ENCODE measurements at places on chromosomes 16 and 17.

GRCh38 chr17:80827646-80828643 is 163.7 kb upstream of the CHMP6 start:
- peak; percentile 43 for DNase-seq

- DNase-seq = no peak
Measured at GRCh38 chr16:30558789-30559377, 709 bp upstream of the ZNF764 start.

- DNase-seq = no peak
Measured at GRCh38 chr17:48970865-48971687, 2.7 kb upstream of the GIP start.

- no peak for DNase-seq
Measured at GRCh38 chr16:54107583-54108202, 178.9 kb downstream of the IRX3 start.

- no peak for DNase-seq
Measured at GRCh38 chr16:57953857-57954256, 17.1 kb downstream of the CNGB1 start.

DNA sequence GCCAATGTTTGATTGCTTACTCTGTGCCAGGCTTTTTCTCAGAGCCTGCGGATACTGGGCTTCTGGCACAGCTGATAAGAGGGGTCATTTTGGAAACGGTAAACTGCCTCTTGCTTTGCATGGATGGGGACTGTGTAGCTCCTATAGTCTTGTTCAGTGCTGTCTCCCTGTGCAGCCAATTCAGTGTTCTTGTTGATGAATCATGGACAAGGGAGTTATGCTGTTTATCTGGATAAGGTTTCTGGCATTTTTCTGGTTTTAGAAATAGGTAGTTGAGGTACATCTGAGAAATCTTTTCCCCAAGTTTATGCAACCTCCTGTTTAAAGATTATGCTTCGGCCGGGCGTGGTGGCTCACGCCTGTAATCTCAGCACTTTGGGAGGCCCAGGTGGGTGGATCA is 16.7 kb upstream of the TANGO6 start:
- DNase-seq = no peak

- DNase-seq = no peak
Measured at GRCh38 chr17:75551266-75551665, 25.8 kb downstream of the LLGL2 start.

- DNase-seq = no peak
Measured at GRCh38 chr17:68612209-68612922, 11.2 kb upstream of the FAM20A start.

GRCh38 chr17:35736236-35736635 is 4.8 kb downstream of the RASL10B start:
- DNase-seq = no peak

GRCh38 chr17:35617505-35617904 is 30.4 kb downstream of the AP2B1 start:
- DNase-seq = no peak

DNA sequence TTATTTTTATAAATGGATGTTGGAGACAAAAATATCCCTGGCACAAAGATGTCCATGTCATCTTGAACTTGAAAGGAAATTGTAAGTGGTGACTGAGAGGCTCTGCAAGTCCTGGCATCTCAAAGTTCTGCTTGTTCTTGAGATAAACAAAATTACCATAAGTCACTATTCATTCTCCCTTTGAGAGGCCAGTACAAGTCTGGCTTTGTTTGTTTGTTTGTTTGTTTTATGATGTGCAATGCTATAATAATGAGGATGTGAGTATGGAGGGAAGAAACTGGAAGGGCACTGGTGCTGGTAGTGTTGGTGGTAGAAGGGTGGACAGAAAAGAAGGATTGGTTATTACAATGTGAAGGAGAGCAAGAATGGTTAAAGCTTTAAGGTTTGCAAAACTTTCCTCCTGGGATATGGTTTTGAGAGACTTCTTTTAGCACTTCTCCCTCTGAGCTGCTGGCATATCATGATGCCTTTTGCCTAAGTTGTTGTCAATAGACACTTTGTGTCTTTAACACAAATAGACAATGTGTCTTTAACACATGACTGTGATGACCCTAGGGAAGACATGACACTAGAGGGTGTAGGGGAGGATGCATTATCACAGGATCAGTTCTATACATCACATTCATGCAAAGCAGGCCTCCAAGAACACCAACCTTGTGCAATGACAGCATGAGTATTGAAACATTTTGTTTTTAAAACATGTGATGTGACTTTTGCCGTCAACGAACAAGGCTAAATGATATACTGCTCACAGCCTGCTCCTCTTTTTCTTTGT is 880.5 kb upstream of the GOT2 start:
- DNase-seq = no peak

DNA sequence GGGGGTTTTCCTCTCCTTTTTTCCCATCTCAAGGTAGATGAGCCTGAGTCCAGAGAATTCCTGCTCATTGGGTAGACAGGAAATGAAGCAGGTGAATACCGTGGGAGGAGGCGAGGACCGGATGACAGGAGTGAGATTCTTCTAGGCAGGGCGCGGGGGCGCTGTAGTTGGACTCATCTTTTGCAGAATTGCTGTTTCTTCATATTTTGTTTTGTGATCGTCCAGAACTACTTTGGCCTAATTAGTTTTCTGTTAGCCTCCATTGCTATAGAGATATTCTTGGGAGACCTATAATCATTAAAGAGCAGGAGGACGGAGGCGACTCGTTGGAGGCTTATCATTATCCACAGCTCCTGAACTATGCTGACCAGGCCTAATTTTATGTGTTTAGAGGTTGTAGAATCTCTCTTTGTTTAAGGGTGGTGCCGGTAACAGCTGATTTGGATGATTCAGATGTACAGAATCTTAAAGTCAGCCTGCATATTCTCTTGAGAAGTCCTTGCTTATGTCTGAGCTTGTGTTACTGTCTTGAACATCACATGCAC is 650 bp downstream of the ATP6V0A1 start:
- peak; percentile 31 for DNase-seq

DNA sequence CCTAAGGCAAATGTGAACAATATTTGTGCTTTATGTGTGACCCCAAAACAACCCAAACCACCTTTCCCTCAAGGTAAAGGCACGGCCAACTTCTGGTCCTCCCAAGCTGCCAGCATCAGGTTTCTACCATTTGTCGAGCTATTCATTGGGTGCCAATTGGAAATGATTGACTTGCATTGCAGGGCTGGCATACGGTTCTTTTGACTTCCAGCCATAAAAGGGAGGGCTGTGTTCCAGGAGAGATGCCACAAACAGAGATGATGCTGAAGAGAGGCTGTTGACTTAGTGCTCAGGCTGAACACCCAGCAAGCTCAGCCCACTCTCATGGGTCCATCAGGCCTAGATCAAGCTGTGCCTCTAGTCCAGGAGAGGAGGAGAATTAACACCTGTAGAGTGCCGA is 252.4 kb downstream of the GRIN2A start:
- no peak for DNase-seq

GRCh38 chr16:57358527-57359095 is at the start of gene CCL22:
Gene CCL22, plus strand, starts transcription at chr16:57358783. Its CDS starts 34 bp downstream, at chr16:57358817.
- DNase-seq = no peak

- DNase-seq = no peak
Measured at GRCh38 chr17:72385475-72385874, 264.7 kb downstream of the SOX9 start.

DNA sequence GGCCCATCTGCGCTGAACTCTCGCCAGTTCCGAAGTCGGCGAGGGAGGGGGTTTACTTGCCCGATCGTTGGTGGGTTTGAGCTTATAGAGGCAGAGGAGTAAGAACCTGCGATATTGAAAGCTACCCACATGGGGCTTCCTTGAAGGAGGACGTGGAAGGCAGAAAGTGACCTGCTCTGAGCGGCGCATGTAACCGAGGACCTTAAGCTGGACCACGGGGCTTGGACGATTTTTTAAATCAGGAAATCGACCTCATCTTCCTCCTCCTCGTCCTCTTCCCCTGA is 2.0 kb downstream of the PRAC2 start:
- no peak for DNase-seq

GRCh38 chr16:82769845-82770244 is 143.1 kb downstream of the CDH13 start:
- DNase-seq = no peak

DNA sequence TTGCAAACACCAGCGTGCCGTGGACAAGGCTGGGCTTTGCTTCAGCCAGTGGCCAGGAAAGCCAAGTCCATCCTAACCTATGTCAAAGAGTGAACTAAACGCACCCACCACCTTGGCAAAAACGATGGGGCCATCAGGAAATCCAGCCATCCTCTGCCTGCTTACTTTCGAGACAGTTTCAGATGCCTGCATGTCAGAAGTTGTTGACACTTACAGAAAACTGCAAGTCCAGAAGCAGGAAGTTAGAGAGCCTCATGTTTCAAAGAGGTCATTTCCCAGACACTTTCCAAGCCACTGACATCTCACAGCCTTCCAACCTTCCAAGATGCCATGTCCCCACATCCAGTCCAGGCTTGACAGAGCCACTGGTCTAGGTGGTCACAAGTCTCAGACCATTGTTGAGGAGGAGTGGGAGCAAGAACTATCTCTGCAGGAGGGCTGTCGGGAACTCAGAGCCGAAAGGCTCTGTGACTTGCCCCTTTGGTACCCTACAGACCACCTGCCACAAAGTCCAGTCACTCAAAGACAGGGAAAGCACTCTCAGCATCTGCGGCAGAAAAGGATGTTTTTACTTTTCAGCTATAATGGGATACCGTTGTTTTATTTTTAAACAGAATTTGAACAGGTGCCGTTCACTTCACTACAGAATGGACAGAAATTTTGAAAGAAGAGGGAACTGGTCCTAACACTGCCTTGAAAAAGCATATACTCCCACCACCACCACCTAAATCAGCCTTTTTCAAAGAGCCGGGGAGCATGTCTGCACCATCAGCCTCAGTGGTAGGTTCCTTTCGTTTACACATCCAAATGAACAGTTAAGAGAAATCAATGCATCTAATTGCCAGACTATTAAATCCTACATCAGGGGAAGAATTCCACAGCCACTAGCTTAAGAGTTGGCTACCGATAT is 5.1 kb downstream of the ZNF423 start:
- DNase-seq = no peak

GRCh38 chr16:68086860-68087268 is 1.7 kb downstream of the NFATC3 start:
- DNase-seq = no peak

GRCh38 chr16:88458039-88458772 is 5.1 kb downstream of the ZFPM1 start:
- DNase-seq = no peak

DNA sequence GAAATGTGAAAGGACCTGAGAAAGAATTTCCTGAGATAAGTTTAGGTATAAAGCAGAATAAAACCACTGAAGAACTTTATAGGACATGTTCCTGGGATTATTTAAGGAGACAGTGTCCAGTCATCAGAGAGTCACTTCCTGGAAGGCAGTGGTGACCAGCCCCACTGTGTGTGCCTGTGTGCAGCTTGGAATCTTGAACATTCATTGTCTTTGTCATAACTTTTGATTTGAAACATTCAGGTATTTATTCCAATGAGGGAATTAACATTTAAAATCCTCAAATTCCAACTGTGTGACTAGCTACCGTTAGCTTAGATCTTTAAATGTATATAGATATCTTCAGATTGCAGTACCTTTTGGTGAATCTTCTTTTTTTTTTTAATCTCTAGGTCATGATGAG is 61.7 kb upstream of the MRC2 start:
- DNase-seq = no peak
